Daoy (cell line): ENCODE measurements at places on chromosomes 4 and X. TPM values are rescaled to one million over a fixed set of nuclear protein-coding genes. Genes with fewer than 3 reads are reported as not detected.
A peak's percentile ranks its signal among the peaks of the same experiment; 100 is the strongest.

DNA sequence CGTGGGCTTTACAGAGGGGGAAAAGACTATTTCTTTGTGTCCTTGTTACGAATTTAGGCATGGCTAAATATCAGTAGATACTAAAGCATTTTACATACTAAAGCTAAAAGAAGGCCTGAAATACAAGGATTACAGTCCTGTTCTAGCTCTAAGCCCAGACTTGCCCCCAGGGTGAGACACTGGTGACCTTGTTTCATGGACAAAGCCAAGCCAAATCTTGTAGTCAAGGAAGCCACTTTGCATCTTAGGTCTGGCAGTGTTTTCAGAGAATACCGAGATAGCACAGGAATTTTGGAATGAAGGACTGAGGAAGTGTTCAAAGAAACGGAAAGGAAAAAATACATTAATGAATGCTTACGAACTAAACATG, 733 bp upstream of the G3BP2 start:
- no peak for DNase-seq

GRCh38 chr4:10733481-10734062, 49.0 kb upstream of the CLNK start:
- no peak for DNase-seq

DNA sequence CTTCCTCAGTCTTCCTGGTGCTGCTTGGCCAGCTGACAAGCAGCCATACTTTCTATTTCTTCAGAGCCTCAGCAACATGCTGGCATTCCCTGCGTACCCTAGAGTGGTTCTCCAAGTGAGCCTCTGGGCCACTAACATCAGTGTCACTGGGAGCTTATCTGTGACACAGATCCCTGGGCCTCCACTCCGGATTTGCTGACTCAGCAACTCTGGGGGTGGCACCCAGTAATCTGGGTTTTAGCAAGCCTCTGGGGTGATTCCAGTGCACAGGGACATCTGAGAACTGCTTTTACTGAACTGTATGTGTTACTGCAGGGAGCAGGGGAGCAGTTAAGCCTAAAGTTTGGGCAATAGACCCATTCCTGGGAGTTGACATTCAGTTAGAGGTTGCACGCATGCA, 28.2 kb upstream of the HMGB3 start:
- no peak for DNase-seq

- DNase-seq = no peak
These were observed 320.4 kb upstream of the KLF3 start for GRCh38 chr4:38343608-38344007.

DNA sequence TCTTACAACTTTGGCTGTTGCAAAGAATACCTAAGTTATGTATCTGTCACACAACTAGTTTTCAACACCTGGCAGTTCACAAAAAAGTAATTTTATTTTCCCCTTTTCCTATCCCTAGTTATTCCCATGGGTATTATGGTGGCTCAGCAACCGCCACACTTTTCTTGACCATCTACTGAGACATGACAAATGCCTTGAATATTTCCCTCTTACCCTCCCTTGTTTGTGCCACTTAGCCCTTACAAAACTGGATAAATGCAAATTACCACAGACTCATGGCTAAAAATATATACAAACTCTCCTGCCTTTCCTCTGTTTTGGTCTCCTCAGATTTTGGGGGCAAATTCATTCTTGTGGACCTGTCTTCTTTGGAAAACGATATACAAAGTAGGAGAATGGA, 72.1 kb downstream of the AMOT start:
- no peak for DNase-seq

GRCh38 chr4:98482503-98482846, 175.9 kb downstream of the TSPAN5 start:
- DNase-seq = no peak

- DNase-seq = no peak
These were observed 56.7 kb downstream of the HTRA3 start for GRCh38 chr4:8326206-8326605.

- no peak for DNase-seq
These were observed 341.4 kb upstream of the INTU start for GRCh38 chr4:127291316-127291715.

- peak; percentile 10 for DNase-seq
These were observed 1.7 kb upstream of the PCDH10 start for GRCh38 chr4:133147286-133147821.

DNA sequence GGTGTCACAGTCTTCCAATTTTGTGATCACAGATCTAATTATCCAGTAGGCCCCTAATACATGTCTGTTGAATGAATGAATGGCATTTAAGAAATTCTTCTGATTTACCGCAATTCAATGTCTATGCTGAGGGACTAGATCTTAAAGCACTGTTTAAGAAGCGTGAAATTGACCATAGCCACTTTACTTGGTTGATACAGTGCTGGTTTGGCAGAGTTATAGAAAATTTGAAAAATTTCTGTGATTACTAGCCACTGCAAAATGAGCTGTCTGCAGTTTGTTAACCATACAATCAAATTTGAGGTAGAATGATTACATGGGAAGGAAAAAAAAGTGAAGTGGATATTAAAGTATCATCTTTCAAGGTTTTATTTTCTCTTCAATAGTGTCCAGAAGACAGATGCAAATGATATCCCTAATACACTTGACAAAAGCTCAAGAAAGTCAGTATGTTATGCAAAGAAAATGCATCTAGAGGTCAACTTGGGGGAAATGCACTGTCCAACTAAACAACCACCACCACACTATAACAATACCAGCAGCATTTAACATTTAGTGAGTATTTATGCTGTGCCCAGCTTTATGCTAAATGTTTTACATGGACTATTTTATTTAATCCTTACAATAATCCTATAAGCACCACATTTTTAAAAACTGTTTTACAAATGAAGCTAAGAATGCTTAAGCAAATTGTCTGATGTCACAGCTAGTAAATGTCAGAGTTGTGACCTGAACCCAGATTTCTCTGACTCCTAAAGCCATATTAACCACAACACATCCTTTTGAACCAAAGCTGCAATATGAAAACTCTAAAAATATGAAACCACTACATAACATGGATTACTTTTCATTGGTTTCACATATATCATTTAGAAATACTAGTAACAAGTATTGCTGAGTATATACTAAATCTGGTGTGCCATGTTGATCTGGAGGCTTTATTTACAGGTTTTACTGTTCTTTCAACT, 217.9 kb upstream of the MAB21L2 start:
- DNase-seq = no peak

- no peak for DNase-seq
These were observed 252.6 kb downstream of the PAPSS1 start for GRCh38 chr4:107467461-107467860.

DNA sequence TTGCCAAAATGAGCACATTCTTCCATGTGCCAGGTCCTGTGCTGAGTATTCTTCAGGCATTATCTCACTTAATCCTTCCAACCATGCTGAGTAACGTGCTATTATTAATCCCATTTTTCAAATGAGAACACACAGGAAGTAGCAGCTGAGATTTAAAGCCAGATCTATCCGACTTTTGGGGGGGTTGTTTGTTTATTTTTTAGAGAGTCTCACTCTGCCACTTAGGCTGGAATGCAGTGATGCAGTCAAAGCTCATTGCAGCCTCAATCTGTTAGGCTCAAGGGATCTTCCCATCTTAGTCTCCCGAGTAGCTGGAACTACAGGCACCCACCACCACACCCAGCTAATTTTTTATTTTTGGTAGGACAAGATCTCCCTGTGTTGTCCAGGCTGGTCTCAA, 55.5 kb upstream of the TRIM2 start:
- DNase-seq = no peak

DNA sequence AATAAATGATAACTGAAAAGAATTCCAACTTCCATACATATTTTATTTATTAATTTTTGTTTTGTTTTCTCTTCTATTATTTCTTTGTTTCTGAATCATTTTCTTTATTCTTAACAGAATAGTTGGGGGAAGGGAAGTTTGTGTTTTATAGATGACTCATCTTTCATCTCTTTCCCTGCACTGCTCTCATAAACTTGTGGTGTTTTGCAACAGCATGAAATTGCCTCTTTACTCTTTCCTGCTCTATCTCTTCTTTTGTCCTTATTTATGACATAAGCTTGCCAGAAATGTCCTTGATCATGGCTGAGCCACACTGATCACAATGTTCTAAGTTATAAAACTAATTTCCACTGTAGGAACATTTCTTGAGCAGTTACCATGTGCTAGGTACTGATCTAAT, 22.3 kb downstream of the QRFPR start:
- DNase-seq = no peak

- no peak for DNase-seq
These were observed 211.8 kb downstream of the GLUD2 start for GRCh38 chrX:121259170-121259569.

- DNase-seq = no peak
These were observed 51.7 kb upstream of the CHRNA9 start for GRCh38 chr4:40283413-40283812.

GRCh38 chr4:41686893-41687292, 61.6 kb downstream of the PHOX2B start:
- DNase-seq = no peak

- DNase-seq = no peak
These were observed 194.4 kb downstream of the QDPR start for GRCh38 chr4:17317526-17317925.

DNA sequence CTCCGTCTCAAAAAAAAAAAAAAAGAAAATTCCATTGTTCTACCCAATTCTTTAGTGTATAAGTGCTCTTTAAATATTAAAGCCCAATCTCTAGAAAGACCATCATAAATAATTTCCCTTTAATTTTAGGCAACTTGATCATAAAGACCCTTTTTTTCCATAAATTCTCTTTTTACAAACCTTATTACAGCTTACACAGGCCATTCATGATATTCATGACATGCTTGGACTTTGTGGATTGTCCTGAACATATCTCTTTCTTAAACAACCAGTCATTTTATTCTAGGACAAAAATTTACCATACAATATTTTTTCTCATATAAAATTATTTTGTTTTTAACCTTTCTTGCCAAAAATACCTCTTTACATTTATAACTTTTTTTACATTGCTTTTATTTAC, 30.5 kb downstream of the TLR8 start:
- no peak for DNase-seq

- no peak for DNase-seq
These were observed 91.4 kb upstream of the TTC29 start for GRCh38 chr4:147037069-147037468.

DNA sequence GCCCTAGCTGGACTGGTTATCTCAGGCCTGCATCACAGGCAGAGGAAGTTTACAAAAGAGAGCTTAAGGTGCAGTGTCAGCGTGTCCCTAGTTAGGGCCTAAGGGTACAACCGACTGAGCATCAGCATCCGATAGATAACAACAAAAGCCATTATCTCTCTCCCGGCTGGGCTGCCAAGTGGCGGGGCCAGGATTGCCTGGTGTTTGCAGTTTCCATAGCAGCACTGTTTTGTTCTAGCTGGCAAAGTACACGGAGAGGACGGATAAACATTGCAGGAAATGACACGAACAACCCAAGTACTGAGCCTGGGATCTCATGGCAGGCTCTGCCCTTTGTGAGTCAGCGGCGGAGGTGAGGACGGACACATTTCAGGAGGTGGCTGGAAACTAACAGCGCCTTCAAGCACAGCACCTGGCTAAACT, 104.7 kb upstream of the NOCT start:
- peak; percentile 84 for DNase-seq

DNA sequence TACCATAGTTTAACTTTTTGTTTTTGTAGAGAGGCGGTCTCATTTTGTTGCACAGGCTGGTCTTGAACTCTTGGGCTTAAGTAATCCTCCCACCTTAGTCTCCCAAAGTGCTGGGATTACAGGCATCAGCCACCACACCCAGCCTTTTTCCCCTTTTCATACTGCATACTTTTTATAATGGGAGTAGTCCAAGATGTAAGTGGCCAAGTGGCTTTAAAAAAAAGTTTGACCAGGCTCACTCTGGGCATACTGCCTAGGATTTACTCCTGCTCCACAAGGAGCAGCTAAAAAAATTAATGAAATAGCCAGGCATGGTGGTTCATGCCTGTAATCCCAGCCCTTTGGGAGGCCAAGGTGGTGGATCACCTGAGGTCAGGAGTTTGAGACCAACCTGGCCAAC, 6.0 kb downstream of the GRSF1 start:
- no peak for DNase-seq

GRCh38 chr4:117817301-117817700, 217.0 kb upstream of the NDST3 start:
- DNase-seq = no peak

GRCh38 chrX:68372665-68373064, 60.6 kb downstream of the OPHN1 start:
- no peak for DNase-seq

GRCh38 chr4:156829201-156829873, 142.3 kb downstream of the PDGFC start:
- DNase-seq = no peak

GRCh38 chr4:175807547-175807946, 4.5 kb downstream of the GPM6A start:
- DNase-seq = no peak

The GAGE13 gene
- total RNA-seq = 12.3 and 21.8 TPM in 2 replicates

The AKAP14 gene
- not detected in 2 replicates for total RNA-seq

The AFM gene
- not detected in 2 replicates for total RNA-seq

The HTN3 gene
- not detected in 2 replicates for total RNA-seq

The PPP1R3F gene
- 6.5 and 7.2 TPM in 2 replicates for total RNA-seq

The KLHL13 gene
- 4.0 and 6.6 TPM in 2 replicates for total RNA-seq

The CXCL10 gene
- total RNA-seq = 0.77 and 0.86 TPM in 2 replicates

The PRSS12 gene
- 5.8 and 10.9 TPM in 2 replicates for total RNA-seq

The AREG gene
- 0.29 TPM in 1 of 2 replicates, not detected in the other for total RNA-seq

The ADH1C gene
- not detected in 2 replicates for total RNA-seq

The HNRNPH2 gene
- 49.1 and 50.6 TPM in 2 replicates for total RNA-seq

The GPR50 gene
- total RNA-seq = not detected in 2 replicates

The FAM47E gene
- 0.11 and 2.8 TPM in 2 replicates for total RNA-seq

The TLR10 gene
- not detected in 2 replicates for total RNA-seq

The TMEM255A gene
- total RNA-seq = 0.03 and 0.06 TPM in 2 replicates

The HTN1 gene
- total RNA-seq = not detected in 2 replicates
